Stimulated activated CD8-positive, alpha-beta memory T cell treated with anti-CD3 and anti-CD28 coated beads, Interleukin-2, amount 100 ng/mL, for 1 hour (primary cell): ENCODE measurements at places on chromosomes 1 and 21.

- DNase-seq, result no peak
These were observed 6.3 kb downstream of the ARF1 start for GRCh38 chr1:228088586-228089498.

- DNase-seq, result no peak
These were observed 53.1 kb downstream of the MEGF6 start for GRCh38 chr1:3558036-3558726.

GRCh38 chr1:150981177-150981804, 801 bp upstream of the ANXA9 start:
- no peak for DNase-seq

DNA sequence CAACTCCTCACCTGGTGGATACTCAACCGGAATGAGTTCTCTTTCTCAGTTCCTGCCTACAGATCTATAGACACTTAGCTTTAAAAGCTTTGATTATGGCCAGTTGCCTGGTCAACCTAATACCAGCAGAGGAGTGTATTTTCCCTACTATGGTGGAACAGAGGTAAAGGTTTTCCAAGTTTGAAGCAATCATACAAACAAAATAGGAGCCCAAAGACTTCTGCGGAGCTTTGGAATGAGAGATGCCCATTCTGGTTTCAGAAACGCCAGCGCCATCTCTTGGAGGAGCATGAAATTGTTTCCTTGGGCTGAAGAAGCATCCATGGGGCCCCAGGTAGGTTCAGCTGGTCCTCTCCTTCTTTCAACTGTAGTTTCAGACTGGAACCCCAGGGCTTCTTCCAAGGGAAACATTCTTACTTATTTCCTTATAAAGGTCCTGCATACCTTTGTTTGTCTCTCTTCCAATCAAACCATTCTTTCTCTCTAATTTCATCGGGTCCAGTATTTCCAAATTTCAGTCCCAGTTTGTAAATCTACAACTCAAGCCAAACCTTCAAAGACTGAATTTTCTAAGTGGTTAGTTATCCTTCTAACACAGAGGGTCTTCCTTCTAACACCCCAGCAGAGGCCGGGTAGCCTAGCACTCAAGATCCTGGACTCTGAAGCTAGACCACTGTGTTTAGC, 95.9 kb downstream of the KCNJ15 start:
- no peak for DNase-seq

GRCh38 chr1:109923946-109924275, 13.3 kb downstream of the CSF1 start:
- no peak for DNase-seq

DNA sequence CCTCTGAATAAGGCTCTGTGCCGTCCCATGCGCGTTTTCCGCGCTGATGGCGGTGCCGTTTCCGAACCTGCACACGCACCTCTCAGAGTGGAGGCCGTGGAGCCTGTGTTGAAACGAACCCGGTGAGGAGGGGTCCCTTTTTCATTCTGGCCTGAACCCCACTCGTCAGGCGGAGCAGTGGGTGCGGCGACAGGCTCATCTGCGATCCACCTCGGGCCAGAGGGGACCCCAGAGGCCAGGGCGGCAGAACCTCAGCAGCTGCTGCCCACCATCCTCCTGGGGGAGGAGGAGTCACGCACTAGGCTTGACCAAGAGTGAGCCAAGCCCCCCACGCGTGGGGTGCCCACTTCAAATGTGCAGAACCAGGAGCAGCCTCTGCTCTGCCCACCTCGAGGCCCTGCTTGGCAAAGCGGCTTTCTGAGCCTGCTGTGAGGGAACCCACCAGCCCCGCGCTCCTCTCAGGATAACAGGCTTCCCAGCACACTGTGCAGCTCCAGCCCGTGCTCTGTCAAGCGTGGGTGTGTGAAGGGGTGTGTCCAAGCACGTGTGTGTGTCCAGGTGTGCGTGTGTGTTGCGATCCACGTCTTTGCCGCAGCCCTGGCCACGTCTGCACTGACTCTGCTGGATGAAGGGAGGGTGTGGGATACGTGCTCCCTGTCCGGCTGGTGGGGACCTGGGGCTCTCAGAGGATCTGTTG, 6.8 kb downstream of the PRDM16 start:
- DNase-seq, result no peak

GRCh38 chr1:40438391-40439015, 11.8 kb upstream of the ZFP69B start:
- no peak for DNase-seq

DNA sequence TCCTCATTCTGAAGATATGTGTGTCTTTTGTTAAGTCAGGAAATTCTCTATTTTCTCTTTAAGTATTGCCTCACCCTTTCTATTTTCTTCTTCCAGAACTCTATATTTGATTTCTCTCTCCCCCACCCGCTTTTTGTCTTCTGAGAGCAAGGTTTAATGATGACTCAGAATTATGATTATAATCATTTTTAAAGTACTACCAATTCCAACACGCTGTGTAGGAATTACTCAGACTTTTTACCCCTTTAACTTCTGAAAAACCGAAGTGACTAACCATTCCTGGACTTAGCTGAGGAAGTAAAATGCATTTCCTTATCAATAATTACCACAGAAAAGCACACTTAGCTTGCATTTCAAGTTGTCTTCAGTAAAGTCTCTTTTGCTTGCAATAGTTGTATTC, 20.8 kb upstream of the SCYL3 start:
- no peak for DNase-seq

- DNase-seq, result no peak
These were observed 18.3 kb downstream of the ATP2B4 start for GRCh38 chr1:203644661-203645510.

- DNase-seq, result no peak
These were observed 37.4 kb downstream of the UBE2T start for GRCh38 chr1:202304375-202304774.

GRCh38 chr1:100622966-100623762, 85.2 kb downstream of the GPR88 start:
- no peak for DNase-seq

DNA sequence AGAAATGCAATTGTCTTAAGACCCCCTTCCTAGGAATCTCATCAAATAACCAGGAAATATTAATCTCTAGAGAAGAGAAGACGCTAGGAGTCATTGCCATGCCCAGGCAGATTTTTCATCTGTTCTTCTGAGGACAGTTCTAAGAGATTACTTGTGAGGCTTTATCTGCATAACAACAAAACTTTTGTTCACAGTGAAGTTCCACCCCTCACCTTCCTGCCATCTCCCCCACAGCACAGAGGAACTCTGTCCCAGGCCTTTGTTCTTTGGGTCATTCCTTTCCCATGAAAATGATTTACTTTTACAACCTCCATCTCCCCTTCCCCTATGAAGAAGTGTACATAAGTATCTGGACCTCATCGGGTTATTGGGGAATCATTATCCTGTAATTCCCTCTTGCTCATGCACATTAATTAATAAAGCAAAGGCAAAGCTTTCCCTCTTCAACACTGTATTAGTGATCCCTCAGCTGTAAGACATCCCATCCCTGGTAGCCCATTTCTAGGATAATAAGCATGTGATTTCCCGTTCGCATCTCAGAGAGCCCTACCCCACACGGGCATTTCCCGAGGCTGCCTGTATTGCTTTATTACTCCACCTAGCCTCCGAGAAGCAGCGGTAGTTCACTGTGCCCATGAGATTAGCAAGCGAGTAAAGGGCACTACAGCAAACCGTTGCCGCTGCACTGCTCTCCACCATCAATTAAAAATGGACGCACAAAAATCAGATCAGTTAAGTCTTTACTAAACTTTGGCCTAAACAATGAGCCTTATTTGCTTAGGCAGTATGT, 384.4 kb upstream of the CAMK1G start:
- DNase-seq, result no peak

GRCh38 chr1:218686258-218686657, 341.1 kb downstream of the TGFB2 start:
- no peak for DNase-seq
